ENCODE measurements at places on chromosomes 16 and 17. TPM values are rescaled to one million over a fixed set of nuclear protein-coding genes. Genes with fewer than 3 reads are reported as not detected.

- DNase-seq = no peak
Measured at GRCh38 chr17:73160980-73161630, 3.7 kb upstream of the SSTR2 start.

GRCh38 chr17:41559548-41559947 is 12.3 kb downstream of the KRT9 start:
- DNase-seq = no peak

DNA sequence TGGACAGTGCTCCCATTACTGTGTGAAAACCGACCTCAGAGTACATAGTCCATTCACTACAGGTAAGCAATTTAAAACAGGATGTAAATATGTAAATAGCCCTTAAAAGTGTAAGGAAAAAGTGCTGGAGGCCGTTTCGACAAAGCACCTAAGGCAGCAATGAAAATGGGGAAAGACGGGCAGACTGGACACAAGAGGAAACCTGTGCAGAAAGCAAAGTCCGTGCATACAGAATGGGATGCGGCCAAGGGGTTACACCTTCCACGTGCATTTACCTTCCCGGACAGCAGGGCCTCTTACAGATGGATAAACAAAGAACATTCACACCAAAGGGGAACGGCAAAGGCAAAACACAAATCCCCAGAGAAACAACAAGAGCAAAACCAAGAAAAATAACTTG is 32.0 kb downstream of the LMF1 start:
- DNase-seq = no peak

DNA sequence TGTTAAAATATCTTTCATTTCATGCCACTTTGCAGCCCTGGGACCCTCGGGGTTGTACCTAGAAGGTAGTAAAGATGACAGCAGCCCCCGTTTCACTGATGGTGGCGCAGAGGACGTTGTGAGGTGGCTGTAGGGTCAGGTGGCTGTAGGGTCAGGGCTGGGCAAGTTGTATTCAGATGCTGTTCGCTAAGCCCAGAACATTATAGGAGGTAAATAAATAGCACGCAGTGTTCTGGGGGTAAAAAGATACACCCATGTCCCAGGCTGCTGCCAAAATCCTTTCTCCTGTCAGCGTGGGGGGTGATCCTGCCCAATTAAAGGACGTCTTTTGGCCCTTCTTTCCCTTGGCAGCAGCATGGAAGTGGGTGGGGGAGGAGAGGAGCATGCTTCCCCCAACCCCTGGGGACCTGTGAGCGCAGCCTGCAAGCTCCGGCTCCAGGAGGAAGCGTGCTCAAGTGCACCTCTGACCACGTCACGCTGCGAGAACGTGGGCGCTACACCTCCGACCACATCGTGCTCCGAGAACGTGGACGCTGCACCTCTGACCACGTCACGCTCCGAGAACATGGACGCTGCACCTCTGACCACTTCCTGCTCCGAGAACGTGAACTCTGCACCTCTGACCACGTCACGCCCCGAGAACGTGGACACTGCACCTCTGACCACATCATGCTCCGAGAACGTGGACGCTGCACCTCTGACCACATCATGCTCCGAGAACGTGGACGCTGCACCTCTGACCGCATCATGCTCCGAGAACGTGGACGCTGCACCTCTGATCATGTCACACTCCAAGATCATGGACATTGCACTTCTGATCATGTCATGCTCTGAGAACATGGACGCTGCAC is 182.1 kb downstream of the RPTOR start:
- no peak for DNase-seq

DNA sequence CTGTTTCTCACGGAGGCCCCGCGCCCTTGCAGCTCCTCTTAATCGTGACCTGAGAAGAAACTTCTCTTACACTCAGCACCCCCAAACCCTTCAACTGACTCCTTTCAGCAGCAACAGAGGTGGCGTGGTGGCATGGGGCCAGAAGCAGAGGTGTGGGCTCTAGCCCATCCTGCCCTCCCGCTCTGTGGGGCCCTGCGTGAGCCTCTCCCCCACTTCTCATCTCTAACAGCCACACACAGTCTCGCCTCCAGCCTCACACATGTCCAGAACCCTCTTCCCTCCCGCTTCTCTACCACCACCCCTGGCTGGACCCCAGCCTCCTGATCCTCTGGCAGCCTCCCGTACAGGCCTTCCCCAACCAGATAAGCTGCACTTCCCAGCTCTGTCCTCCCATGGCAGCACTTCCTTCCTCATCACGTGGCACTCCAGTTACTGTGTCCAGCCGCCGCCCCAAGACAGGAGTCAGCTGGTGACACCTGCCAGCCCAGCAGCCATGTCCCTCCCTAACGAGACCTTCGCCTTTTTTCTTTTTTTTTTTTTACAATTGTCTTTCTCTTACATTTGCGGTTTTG is 30.5 kb downstream of the NSMCE1 start:
- DNase-seq = peak; percentile 69

DNA sequence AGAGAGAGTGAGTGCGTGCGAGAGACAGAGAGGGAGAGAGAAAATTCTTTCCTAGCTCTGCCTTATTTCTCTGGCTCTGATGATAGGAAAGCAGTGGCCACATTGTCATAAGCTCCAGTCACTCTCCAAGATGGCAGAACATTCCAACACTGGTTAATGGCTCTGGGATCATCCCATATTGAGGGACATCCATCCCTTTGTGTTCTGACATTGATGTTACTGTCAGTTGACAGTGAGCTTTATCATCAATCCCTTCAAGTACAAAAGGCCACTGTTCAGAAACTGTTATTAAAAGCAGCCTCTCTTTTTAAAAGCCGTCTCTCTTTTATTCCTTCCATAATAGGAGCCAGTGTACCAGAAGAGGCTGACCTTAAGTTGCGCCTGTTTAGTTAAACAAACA is 1084.9 kb upstream of the RBFOX1 start:
- no peak for DNase-seq

GRCh38 chr17:56977673-56978395 is at the start of gene SCPEP1:
TSS of gene SCPEP1 (plus strand) at chr17:56978131. CDS start at chr17:56978160, 29 bp downstream.
- DNase-seq = peak; percentile 73

- no peak for DNase-seq
Measured at GRCh38 chr17:43129671-43130010, 4.5 kb upstream of the BRCA1 start.

DNA sequence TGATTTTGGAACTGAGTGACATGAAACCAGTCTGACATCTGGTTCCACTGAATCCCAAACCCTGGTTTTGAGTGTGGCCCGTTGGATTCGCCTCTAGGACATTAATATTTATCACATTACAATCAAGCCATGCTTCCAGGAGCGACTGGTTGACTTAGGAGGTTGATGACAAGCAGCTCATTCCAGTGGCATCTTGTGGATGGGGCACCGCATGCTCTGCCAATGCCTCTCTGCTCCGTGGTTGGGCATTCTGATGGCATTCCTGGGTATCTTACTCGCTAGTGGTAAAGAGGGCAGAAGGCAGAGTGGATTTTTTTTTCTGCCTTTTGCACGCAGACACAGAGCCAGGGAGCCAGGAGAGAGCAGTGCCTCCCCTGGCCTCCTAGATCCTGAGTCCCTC is 31.4 kb downstream of the CACNG4 start:
- DNase-seq = no peak

GRCh38 chr17:75271955-75272847 is 1.2 kb upstream of the MIF4GD start:
- DNase-seq = no peak

DNA sequence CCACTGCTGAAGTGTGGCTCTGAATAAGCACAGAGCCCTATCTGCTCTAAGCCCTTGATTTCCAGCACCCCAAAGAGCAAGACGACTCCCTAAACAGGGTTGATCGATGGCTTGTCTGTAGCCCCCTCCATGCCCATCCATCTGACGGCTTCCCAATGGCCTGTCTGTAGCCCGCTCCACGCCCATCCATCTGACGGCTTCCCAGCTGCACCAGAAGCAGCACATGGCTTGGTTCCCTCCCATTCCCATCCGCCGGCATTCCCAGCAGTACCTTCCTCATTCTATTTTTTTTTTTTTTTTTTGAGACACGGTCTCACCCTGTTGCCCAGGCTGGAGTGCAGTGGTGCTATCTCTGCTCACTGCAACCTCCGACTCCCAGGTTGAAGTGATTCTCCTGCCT is 64.5 kb downstream of the RBFOX3 start:
- DNase-seq = no peak

CACNG5 gene
- polyA plus RNA-seq = not detected

CCDC78 gene
- polyA plus RNA-seq = not detected

C1QTNF8 gene
- polyA plus RNA-seq = not detected

PDIA2 gene
- polyA plus RNA-seq = not detected

KRTAP9-4 gene
- polyA plus RNA-seq = not detected

TCAP gene
- polyA plus RNA-seq = not detected

PERCC1 gene
- not detected for polyA plus RNA-seq

PRPSAP2 gene
- 20.5 TPM for polyA plus RNA-seq

Data from CD14-positive monocyte (primary cell).